Cerebellar cortex (tissue), 1 donor: ENCODE measurements at places on chromosomes 12 and 14.

- no peak for DNase-seq
Observed at GRCh38 chr14:71230897-71231296, 323.6 kb downstream of the PCNX1 start.

DNA sequence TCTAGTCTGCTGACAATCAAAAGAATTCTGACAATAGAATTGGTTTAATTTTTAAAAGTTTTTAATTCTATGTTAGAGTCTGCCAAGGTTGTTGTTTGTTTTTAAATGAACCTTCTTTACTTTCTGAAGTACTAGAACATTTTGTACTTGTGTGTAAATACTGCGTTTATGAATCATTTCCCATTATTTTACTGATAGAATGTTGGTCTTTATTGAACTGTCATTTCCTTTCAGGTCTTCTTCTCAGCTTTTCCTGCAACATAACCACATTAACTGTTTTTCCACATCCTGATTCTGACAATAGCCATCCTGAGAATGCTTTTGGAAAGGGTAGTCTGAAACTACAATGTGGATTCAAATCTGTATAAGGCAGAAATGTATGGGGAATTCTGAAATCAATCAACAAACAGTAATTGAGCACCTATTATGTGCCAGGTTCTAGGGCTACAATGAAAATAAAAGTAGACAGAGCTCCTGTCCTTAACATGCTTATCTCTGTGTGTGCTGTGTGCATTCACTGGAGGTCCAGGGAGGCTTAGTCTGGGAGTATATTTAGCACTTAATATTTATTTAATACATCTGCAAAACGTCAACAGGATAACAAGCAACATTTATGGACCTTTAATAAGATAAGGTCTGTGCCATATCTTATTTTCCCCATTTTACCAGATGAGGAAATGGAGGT is 73.1 kb upstream of the SLC38A2 start:
- no peak for DNase-seq

- no peak for DNase-seq
Observed at GRCh38 chr12:101498252-101498651, 23.1 kb downstream of the SPIC start.

GRCh38 chr12:7832059-7832696 is 40.5 kb downstream of the SLC2A14 start:
- peak; percentile 41 for DNase-seq
